T-helper 2 cell treated with Interferon-gamma antibody and Interleukin-4, amounts not matched to agents 5 μg/mL and 100 μg/mL, for 36 hours (primary cell): ENCODE measurements at places on chromosomes 3 and 15.
A peak's percentile ranks its signal among the peaks of the same experiment; 100 is the strongest.

DNA sequence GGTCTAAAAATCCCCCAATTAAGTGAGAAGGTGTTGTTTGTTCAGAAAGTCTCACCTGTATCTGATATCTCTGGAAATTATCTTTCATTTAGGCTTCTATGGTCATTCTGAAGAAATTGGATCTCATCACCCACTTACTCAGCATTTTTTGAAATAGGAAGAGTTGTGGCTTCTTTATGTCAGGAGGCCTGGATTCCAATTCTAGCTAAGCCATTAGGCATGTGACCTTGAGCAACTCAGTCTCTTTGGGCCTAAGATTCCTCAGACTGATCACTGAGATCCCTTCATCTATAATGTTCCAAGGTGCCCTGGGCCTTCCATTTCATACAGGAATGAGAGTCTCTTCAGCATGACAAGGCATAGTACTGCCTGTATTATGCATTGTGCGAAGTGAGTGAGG is 70.3 kb downstream of the ARHGEF26 start:
- no peak for DNase-seq
- H3K27ac ChIP-seq: no peak overlapping the region
- H3K27me3 ChIP-seq: no peaks in the 10 kb centered on the region
- peaks cover 2% of the 10 kb centered on the region for H3K4me1 ChIP-seq

DNA sequence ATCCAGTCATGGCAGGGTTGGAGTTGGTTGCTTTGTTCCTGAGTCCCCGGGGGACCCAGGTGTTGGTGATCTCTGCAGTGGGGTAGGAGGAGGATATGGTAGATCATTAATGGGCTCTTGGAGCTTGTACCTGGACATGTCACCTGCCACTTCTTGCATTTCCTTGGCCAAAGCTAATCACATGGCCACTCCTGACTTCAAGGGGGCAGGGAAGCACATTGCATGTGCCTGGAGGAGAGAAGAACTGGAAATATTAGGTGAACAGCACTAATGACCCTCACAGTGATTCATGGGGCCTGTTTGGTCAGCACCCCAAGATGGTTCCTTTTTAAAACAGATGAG is 87.1 kb upstream of the MYZAP start:
- H3K4me3 ChIP-seq: no peak overlapping the region
- H3K4me1 ChIP-seq: no peaks in the 10 kb centered on the region
- H3K27me3 ChIP-seq: no peaks in the 10 kb centered on the region
- no peak for DNase-seq

- peaks cover 9% of the 10 kb centered on the region for H3K4me1 ChIP-seq
- H3K36me3 ChIP-seq: no peaks in the 10 kb centered on the region
- H3K27ac ChIP-seq: no peak overlapping the region
Observed at GRCh38 chr15:89074402-89075012, 13.7 kb upstream of the ABHD2 start.

GRCh38 chr15:91566141-91566540 is 287.4 kb upstream of the SLCO3A1 start:
- no peak overlapping the region for H3K27ac ChIP-seq
- no peaks in the 10 kb centered on the region for H3K4me1 ChIP-seq
- peaks cover 24% of the 10 kb centered on the region for H3K27me3 ChIP-seq
- H3K4me3 ChIP-seq: no peak overlapping the region

GRCh38 chr3:155748611-155749365 is 3.9 kb upstream of the PLCH1 start:
- no peak for DNase-seq
- no peak overlapping the region for H3K27ac ChIP-seq
- H3K4me3 ChIP-seq: no peak overlapping the region
- peaks cover 49% of the 10 kb centered on the region for H3K27me3 ChIP-seq

DNA sequence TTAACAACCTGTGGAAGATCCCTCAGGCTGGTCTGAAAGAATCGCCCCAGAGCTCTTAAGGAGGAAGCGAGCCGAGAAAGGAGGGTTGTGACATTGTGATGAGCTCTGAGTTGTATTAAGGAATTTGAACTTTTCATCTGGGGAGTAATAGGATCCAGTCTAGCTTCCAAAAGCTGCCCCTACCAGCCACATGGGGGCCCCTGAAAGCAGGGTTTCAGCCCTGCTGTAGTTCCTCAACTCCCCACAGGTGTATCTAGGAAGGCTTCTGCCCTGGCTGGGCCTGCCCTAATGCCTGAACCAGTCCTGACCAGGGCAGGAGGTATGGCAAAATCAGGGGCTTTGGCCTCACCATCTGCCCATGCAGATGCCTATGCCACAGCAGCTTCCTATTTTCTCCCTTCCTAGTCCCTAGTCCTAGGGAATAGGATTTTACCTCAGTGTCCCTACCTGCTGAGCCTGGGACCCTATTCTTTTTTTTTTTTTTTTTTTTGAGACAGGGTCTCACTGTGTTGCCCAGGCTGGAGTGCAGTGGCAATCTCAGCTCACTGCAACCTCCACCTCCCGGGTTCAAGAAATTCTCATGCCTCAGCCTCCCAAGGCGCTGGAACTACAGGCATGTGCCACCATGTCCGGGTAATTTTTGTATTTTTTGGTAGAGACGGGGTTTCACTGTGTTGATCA is 5.0 kb upstream of the AP3S2 start:
- peaks cover 3% of the 10 kb centered on the region for H3K4me1 ChIP-seq
- H3K27me3 ChIP-seq: peaks cover 2% of the 10 kb centered on the region
- no peaks in the 10 kb centered on the region for H3K36me3 ChIP-seq
- no peak for DNase-seq

GRCh38 chr15:64596701-64597476 is 136.5 kb downstream of the ZNF609 start:
- no peaks in the 10 kb centered on the region for H3K27me3 ChIP-seq
- DNase-seq: peak; percentile 26
- H3K36me3 ChIP-seq: peaks cover 12% of the 10 kb centered on the region
- H3K27ac ChIP-seq: peak overlapping the region; percentile 93
- H3K4me3 ChIP-seq: peak overlapping the region; percentile 89
